Fibroblast of lung (primary cell): ENCODE measurements at places on chromosomes 7 and 10. TPM values are rescaled to one million over a fixed set of nuclear protein-coding genes. Genes with fewer than 3 reads are reported as not detected.

Gene CHST3
- 24.1 and 29.9 TPM in 2 replicates for total RNA-seq

Gene IKZF1
- under 0.01 TPM in 1 of 2 replicates, not detected in the other for total RNA-seq

Gene ABLIM1
- total RNA-seq, result 4.9 and 5.3 TPM in 2 replicates

Gene TACR2
- 0.17 and 0.26 TPM in 2 replicates for total RNA-seq
